ENCODE measurements at places on chromosomes 2 and 18.

- no peak for DNase-seq
Measured at GRCh38 chr2:239517686-239518085, 116.9 kb upstream of the HDAC4 start.

DNA sequence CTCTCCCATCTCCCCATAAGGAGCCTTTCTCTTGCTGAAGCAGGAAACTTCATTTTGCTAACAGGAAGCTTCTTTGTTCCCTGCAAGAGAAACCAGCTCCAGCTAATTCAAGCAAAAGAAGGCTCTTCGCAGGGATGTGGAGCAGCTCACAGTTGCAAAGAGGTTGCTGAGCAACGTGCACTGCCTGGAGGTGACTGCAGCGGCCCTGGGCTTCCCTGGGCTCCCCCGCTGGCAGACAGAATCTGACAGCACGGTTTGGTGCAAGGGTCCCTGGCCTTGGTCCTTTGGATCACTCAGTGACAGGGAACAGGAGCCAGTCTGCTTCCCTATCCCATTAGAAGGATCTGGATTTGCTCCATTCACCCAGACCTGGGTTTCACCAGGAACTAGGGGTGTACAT is 25.8 kb downstream of the GPR55 start:
- peak; percentile 67 for DNase-seq

GRCh38 chr2:127413782-127414637 is 4.2 kb upstream of the PROC start:
- DNase-seq = no peak

DNA sequence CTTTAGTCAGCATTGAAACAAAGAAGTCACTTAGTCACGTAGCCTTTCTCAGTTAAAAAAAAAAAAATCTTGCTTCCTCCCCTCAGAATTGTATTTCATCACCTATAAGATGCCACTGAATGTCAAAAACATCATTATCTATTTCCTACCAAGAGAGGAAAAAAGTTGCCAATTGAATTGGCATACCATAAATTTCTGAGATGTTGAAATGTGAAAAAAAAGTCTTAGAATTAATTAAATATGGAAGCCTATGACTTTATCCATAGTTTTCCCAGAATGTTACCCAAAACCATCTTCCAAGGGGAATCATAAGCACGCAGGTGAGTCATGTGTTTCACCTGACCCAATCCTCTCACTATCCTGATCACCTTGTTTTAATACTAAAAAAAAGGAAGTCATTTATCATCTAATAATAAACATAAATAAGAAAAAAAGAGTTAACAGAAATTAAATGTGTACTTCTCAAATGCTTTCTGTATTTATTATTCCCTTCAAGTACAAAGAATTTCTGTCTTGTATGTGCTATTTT is 205.7 kb downstream of the TCF4 start:
- DNase-seq = no peak

DNA sequence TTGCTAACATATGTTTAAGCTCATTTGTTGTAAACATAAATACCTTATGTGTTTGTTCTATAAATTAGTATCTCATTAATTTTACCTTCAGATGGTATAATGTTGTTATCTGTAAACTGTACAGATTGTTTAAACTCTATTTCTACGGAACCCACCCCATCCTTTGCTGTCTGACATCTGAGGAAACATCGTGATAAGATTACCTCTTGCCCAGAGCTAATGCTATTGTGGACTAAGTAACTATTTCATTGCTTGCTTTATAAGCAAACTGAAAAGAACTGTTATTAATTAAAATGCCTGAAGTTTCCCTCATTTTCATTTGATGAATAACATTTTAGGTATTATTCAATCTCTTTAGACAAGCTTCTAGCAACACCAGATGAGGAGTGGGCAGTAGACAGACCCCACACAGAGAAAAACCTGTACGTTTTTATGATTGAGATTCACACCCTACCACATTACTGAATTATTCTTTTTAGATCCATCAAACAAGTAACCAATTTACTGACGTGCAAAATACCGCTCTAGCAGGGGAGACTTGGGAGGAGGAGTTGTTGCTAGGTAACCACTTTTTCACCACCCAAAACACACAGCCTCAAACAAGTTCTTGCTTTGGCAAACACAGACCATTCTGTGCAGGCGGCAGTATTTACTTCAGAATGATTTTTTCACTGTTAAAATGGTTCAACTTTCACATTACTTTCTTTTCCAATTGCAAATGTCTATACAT is 1.9 kb upstream of the SYT4 start:
- DNase-seq = no peak

GRCh38 chr2:18889565-18890332 is 300.4 kb upstream of the NT5C1B start:
- DNase-seq = no peak

DNA sequence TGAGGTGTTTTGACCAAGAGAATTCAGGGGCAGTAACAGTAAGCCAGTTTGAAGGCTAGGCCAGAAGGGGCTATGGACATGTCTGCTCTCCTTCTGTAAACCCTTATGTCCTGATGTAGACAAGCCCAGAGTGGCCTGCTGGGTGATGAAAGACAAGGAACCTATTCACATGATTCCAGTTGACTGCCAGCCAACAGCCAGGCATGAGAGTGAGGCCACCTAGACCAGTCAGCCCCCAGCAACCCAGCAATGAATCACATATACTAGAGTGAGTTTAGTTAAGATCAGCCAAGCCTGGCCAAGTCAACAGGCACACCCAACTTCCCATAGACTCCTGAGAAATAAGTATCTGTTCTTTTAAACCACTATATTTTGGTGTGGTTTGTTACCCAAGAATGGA is 1889.7 kb upstream of the CELF4 start:
- no peak for DNase-seq

DNA sequence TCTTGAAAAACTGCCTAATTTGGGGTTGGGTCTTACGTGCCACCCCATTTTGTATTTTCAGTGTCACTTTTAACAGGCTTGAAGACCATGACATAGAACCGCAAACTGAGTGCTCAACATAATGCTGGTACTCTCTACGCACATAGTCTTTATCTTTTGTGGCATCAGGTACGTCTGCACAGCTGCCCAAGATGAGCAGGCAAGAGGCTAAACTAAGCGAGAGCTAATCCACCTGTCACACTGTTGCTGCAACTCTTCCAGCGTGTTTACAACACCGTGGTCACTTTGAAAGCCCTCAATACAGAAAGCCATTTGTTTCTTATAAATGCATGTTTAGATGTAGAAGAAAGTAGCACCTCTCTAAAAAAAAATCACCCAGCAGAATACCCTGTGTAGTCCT is 270.0 kb upstream of the TCF4 start:
- DNase-seq = no peak

GRCh38 chr2:70509565-70509964 is 44.1 kb downstream of the TGFA start:
- peak; percentile 49 for DNase-seq

- no peak for DNase-seq
Measured at GRCh38 chr2:178860551-178860950, 53.3 kb upstream of the TTN start.

- peak; percentile 89 for DNase-seq
Measured at GRCh38 chr2:24827321-24828237, 34.4 kb downstream of the CENPO start.

GRCh38 chr18:4394700-4395099 is 60.4 kb downstream of the DLGAP1 start:
- no peak for DNase-seq

DNA sequence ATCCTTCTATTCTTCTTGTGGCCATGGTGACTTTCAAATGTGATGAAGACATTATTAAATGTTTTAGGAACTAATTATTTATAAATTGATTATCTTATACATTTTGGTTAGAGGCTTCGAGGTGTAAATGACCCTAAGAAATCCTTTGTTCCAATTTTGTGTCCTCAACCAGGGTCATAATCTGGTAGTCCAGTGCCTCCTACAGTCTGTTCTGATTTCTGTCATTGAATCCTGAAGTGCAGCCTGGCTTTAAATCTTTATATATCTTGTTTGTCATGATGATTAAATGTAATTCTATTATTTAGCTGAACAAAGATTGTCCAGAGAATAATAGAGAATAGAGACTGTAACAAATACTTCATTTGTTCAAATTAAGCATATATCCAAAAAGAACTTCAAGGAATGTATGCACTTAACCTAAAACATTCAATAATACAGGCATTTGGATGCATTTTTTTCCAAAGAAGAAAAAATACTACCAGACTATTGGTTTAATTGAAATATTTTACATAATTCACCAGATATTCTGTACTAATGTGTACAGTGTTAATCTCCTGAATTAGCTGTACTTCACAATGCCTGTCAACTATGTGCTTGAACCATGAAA is 89.8 kb downstream of the PRPF40A start:
- no peak for DNase-seq

DNA sequence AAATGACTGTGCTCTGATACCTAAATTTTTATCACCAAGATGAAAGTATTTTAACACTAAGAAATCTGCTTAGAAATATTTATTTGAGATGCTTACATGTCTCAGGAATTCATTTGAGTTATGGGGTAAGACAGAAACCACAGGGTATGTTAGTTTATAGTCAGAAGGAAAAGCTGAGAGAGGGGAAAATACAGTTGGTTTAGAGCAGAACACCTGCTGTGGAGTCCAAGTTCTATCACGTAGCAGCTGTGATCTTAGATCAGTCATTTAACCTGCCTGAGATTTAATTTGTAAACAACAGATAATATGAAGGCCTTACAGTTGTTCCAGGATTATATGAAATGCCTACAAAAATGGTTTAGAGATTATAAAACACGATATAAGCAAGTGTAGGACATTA is 29.0 kb downstream of the PDE6D start:
- no peak for DNase-seq

DNA sequence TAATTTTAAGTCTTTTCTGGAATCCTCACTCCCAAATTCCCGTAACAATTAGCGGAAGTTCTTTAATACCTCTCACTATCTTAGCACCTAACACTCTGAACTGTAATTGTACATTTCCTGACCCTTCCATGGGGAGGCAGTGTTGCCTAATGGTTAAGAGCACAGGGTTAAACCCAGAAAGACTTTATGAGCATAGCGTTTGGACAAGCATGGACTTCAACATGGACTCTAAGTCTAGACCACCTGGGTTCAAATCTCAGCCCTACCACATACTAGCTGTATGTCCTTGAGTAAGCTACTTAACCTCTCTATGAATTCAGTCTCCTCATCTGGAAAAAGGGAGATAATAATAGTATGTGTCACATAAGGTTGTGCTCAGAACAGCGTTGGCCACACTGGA is 13.0 kb downstream of the ANTXR1 start:
- DNase-seq = no peak

DNA sequence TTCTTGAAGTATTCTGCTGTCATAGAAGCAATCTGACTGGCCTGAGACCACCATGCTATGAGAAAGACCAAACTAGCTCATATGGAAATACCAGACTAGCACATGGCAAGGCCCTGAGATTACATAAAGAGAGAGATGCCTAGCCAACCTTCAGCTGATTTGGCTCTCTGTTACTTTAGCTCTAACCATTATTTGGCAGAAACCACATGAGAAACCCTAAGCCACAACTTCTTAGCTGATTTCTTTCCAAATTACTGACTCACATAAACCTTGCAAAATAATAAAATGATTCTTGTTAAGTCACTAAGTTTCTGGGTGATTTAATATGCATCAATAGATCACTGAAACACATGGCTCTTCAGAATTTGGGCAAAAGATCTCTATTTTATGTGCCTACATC is 295.0 kb upstream of the ZNF521 start:
- no peak for DNase-seq

DNA sequence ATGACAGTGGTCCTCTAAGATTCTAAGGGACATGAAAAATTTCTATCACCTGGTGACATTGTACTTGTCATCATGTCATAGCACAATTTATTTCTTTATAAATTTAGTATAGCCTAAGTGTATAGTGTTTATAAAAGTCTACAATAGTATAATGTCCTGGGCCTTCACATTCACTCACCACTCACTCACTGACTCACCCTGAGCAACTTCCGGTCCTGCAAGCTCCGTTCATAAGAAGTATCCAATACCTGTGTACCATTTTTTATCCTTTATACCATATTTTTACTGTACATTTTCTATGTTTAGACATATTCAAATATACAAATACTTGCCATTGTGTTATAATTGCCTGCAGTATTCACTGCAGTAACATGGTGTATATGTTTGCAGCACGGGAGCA is 72.8 kb upstream of the DSEL start:
- no peak for DNase-seq

- no peak for DNase-seq
Measured at GRCh38 chr2:18399601-18400000, 160.9 kb downstream of the RDH14 start.

- peak; percentile 42 for DNase-seq
Measured at GRCh38 chr2:99821572-99821971, 320.8 kb downstream of the AFF3 start.

DNA sequence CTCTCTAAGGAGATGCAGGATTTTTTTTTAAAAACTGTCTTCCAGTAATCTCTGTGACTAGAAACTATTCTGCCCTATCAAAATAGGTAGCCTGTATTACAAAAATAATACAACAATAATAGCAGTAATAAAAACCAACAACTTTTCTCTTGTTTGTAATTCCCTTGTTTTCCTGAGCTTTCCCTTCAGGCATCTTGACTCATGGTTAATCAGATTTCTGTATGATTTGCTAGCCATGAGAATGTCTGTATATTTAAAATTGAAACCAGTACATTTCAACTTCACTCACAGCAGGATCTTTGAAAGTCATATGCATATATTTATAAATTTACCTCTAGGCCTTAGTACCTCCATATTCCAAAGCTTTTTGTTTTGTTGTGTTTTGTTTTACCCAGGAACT is 38.2 kb downstream of the SLC4A10 start:
- no peak for DNase-seq

DNA sequence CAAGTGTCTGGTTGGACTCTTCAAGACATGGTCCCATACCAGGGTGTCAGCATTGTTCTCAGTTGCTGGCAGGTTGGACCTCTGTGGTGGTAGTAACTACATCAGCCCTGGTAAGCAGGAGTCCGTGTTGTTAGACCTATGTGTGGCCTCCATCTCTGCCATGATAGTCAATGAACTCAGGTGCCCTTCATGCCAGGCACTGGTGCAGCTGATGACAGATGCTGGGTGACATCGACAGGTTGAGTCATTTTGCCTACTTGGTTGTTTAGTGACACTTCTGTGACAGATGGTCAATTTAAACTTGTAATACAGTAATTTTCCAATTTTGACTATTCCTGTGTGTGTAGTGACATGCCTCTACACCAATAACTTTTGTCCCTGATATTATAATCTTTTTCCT is 189.7 kb downstream of the SP3 start:
- no peak for DNase-seq

- DNase-seq = no peak
Measured at GRCh38 chr2:117958186-117958585, 55.7 kb downstream of the CCDC93 start.
